Fibroblast of skin of scalp (primary cell): ENCODE measurements at places on chromosomes 2 and 18.

- DNase-seq, result no peak
These were observed 110.1 kb downstream of the MREG start for GRCh38 chr2:215903203-215903602.

- peak; percentile 14 for DNase-seq
These were observed 371.1 kb upstream of the NRP2 start for GRCh38 chr2:205311201-205311600.

- DNase-seq, result no peak
These were observed 66.5 kb downstream of the VWA3B start for GRCh38 chr2:98153481-98153880.

- DNase-seq, result no peak
These were observed 184.1 kb upstream of the ARL4C start for GRCh38 chr2:234680688-234681619.

GRCh38 chr2:225660262-225661131 is 261.0 kb downstream of the NYAP2 start:
- DNase-seq, result peak; percentile 65
